ENCODE measurements at places on chromosomes 7 and 10.

DNA sequence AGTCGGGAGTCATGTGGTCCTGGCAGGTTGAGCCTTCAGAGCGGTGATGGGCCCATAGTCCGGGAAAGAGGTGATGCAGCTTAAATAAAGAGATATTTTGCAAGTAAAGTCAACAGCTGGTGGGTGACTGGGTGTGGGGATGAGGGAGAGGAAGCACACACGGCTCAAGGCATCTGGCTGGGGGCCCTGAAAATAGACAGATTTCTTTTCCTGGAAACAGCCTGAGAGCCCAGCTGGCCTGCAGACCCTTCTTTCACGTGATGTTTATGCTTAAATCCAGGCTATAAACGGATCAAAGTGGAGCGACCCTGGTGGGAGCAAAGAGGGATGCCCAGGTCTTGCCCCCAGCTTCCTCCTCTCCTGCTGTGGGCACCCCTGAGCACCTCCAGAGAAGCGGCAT is 149.1 kb downstream of the TEX36 start:
- no peak for DNase-seq

- no peak for DNase-seq
Measured at GRCh38 chr10:34049887-34050286, 715.4 kb upstream of the NRP1 start.

DNA sequence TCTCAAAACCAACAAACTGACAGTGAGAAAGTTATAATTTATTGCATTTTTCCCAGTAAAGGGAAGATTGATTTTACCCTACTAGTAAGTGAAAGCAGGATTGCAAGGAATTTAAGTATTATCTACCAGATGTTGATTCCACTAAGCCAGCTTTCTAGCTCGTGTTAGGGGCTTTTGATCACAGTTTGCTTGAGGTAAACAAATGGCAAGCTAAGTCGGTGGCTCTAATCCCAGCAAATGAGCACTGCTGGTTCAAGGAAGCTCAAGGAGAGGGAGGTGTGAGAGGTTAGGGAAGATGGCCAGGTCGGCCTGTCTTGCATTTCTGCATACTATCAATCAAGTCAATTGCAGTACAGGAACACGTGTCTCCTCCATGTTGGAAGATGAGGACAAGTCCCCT is 448.7 kb upstream of the POM121L12 start:
- DNase-seq, result no peak

GRCh38 chr10:74888962-74889661 is 62.7 kb downstream of the KAT6B start:
- peak; percentile 18 for DNase-seq

GRCh38 chr7:31991406-31991805 is 78.8 kb downstream of the PDE1C start:
- DNase-seq, result no peak

DNA sequence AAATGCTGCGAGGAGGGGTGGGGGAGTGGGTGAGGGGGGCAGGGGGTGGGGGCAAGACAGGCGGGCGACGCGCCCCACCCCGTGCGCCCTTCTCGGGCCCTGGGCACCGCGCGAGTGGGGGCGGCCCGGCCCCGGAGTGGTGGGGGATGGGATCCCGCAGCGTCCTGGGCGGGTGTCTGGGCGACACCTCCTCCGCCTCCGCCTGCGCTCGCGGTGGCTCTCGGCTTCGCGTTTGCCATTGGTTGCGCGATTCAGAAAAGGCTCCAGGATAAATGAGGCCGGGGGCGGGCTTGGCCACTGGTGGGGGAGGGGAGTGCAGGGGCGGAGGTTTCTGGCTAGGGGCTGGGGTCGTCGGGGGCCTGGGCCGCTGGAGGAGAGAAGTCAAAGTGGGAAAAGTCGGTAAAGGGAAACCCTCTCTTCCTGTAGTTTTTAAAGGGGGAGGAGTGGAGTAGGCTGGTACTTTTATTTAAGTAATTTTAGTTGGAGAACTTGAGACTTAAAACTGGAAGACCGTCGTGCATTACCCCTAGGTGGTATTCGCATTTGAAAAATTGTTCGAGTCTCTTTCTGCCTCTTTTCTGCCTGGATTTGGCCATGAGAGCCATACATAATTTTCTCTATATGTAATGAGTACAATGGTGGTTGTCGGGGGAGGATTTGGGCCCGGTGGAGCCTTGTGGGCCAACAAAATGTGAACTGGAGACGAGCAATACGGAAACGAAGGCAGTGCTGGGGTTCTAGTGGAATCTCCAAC is 992 bp upstream of the IGF2BP3 start:
- DNase-seq, result peak; percentile 62

- DNase-seq, result no peak
Measured at GRCh38 chr10:117720931-117721835, 178.6 kb downstream of the EMX2 start.

- no peak for DNase-seq
Measured at GRCh38 chr10:132723330-132723970, 62.5 kb downstream of the NKX6-2 start.

DNA sequence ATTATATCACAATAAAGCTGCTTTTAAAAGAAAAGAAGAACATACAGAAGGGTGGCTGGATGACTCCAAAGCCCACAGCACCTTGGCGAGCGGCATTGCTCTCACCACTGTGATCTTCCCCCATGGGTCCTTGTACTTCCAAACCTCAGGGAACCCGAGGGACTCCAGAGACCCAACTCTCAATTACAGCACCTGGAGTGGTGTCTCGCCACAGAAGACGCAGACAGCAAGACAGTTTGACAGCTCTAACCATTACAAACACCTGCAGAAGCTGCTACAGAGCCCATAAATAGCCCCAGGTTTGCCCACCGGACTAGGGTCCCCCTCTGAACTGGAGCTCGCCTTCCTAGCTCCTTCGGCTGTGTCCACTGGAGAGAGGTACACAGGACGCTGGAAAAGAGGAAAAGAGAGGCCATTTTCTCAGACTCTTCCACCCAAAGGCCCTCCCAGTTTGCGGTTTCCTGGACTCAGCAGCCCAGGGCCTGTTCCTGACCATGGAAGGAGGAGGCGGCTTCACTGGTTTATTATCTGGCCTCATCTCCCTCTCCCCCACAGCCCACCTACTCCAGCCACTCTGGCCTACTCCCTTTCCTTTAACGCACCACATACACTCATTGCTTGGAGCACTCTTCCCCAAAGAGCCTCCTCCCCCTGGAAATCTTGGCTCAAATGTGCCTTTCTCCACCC is 1.9 kb downstream of the PIK3AP1 start:
- DNase-seq, result no peak

- no peak for DNase-seq
Measured at GRCh38 chr10:8311526-8312070, 257.1 kb downstream of the GATA3 start.

GRCh38 chr7:119397156-119397555 is 875.8 kb upstream of the KCND2 start:
- DNase-seq, result no peak

DNA sequence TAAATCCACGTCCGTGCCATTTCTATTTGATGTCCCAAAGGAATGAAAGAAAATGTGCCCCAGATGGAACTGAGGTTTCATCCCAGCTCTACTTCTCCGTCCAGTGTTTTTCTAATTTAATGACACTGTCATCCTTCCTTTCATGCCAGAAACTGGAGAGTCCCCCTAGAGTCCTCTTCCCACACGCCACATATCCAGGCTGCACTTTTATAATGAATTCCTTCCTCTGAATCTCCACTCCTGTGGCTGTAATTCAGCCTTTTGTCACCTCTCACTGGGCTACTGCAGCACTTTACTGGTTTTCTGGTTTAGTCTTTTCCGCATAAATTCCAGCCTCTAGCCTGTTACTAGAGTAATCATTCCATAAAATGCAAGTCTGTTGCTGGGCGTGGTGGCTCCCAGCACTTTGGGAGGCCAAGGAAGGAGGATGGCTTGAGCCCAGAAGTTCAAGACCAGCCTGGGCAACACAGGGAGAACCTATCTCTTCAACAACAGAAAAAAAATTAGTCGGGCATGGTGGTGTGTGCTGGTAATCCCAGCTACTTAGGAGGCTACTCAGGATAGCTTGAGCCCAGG is 142.6 kb upstream of the RHEB start:
- no peak for DNase-seq

GRCh38 chr7:116699722-116700120 is 27.7 kb downstream of the MET start:
- DNase-seq, result no peak

- no peak for DNase-seq
Measured at GRCh38 chr7:141949021-141949420, 2.2 kb upstream of the CLEC5A start.

DNA sequence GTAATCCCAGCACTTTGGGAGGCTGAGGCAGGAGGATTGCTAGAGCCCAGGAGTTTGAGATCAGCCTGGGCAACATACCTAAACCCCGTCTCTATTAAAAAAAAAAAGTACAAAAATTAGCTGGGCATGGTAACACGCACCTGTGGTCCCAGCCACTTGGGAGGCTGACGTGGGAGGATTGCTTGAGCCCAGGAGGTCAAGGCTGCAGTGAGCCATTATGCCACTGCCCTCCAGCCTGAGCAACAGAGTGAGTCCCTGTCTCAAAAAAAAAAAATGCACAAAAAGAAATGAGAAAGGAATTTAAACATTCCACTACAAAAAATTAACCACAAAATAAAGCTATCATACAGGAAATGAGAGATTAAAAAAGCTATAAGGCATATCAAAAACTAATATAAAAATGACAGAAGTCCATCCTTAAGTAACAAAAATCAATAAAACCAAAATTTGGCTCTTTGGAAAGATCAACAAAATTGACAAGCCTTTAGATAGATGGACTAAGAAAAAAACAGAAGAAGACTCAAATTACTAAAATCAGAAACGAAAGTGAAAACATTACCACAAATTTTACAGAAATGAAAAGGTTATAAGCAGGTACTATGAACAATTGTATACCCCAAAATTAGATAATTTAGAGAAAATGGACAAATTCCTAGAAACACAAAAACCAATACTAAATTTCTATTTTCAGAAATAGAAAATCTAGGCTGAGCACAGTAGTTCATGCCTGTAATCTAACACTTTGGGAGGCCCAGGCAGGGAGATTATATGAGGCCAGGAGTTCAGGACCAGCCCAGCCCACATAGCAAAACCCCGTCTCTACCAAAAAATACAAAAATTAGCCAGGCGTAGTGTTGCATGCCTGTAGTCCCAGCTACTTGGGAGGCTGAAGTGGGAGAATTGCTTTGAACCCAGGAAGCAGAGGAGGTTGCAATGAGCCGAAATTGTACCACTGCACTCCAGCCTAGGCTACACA is 42.4 kb upstream of the NANOS1 start:
- no peak for DNase-seq

GRCh38 chr10:124562425-124563060 is 100.9 kb downstream of the LHPP start:
- DNase-seq, result peak; percentile 39

DNA sequence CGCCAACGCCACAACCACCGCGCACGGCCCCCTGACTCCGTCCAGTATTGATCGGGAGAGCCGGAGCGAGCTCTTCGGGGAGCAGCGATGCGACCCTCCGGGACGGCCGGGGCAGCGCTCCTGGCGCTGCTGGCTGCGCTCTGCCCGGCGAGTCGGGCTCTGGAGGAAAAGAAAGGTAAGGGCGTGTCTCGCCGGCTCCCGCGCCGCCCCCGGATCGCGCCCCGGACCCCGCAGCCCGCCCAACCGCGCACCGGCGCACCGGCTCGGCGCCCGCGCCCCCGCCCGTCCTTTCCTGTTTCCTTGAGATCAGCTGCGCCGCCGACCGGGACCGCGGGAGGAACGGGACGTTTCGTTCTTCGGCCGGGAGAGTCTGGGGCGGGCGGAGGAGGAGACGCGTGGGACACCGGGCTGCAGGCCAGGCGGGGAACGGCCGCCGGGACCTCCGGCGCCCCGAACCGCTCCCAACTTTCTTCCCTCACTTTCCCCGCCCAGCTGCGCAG is 424 bp downstream of the EGFR start:
- peak; percentile 36 for DNase-seq

DNA sequence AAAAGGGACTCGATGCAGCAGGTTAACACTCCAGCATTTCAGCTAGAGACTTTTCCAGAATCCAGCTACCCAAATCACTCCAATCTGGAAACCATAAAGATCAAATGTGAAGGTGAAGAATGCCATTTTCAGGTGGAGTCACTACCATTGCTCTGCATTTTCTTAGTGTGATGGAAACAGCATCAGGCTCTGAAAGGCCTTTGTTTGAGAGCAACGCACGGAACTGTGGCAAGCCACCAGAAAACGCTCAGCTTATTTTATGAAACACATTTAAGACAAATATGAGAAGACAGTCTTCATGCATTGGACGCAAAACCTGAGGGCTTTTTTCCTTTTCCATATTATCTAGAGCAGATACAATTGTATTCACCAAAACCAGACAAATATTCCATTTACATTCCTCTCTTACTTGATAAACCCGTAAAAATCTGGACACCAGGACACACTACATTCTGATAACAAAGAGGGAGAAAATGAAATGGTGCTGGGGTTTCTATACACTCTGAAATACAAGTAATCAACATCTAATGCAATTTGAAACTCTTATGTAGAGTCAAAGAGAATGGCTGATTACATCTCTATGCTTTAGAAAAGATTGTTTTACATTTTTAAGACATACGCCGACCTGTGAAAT is 99.1 kb downstream of the NRP1 start:
- no peak for DNase-seq

DNA sequence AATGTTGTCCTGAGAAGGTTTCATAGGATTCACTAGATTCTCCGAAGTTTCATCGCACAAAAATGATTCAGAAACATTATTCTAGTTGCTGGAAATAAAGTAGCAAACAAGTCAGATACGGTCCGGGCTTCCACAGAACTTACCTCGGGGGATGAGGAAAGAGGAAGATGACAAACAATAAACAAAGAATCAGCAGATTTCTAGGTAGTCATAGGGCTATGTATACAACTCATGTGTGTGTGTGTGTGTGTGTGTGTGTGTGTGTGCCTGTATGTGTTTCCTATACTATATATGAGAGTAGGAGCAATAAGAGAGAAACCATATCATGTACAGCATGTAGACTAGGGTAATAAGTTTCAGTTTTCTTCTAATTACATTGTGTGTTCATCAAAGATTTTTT is 16.5 kb downstream of the TMEM236 start:
- no peak for DNase-seq

DNA sequence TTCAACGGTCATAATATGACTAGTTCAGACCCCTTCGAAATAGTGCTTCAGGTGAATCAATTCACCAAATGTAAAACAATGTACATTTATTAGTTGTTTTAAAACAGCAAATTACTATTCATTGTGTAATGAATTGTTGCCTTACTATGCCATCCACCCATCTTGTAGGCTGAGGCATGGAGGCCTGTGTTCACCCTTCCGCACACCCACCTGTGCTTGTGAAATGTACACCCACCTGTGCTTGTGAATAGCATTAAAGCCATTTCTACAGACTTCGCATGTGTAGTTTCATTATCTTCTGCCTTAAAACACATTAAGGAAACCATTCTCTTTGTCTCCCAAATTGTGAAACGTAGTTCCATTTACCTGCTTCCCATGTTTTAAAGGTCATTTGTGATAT is 16.8 kb downstream of the CLRN3 start:
- no peak for DNase-seq

GRCh38 chr7:30556840-30557239 is 37.8 kb upstream of the GARS1 start:
- no peak for DNase-seq

DNA sequence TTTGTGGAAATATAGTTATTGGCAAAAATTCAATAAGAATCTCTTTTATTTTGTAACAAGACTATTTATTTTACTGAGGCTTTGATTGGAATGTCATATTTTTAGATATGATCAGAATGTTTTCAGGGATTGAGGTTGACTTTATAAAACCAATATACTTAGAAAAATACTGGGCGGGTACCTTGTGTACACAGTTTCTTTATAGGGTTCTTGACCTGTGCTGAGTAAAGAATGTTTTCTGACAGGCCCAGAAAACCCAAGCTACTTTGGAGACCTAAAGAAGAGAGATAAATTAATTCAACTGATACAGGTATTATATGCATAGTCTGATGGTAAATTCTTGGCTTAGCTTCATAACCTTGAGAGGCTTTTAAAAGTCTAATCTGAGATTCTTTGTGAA is 23.9 kb upstream of the SPAM1 start:
- no peak for DNase-seq

All from HCEC 1CT (cell line).